Kidney glomerular epithelial cell (primary cell): ENCODE measurements at places on chromosomes 3 and 15.
A peak's percentile ranks its signal among the peaks of the same experiment; 100 is the strongest.

GRCh38 chr3:122668930-122669730 is 11.5 kb upstream of the PARP14 start:
- peak; percentile 49 for DNase-seq

DNA sequence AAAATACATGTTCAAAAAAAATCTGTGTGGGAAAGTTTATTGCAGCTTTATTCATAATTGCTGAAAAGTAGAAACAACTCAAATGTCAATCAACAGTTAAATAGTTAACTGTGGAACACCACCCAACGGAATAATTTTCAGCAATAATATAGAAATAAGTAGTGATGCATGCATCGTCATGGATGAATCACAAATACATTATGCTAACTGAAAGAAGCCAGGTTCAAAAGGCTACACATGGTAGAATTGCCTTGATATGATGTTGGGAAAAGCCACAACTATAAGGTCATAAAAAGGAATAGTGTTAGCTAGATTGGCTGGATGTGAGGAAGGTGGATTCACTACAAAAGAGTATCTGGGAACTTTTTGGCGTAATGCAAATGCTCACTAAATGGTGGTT is 82.0 kb downstream of the GMNC start:
- DNase-seq = no peak

GRCh38 chr3:17119201-17120072 is 234.7 kb downstream of the PLCL2 start:
- no peak for DNase-seq

DNA sequence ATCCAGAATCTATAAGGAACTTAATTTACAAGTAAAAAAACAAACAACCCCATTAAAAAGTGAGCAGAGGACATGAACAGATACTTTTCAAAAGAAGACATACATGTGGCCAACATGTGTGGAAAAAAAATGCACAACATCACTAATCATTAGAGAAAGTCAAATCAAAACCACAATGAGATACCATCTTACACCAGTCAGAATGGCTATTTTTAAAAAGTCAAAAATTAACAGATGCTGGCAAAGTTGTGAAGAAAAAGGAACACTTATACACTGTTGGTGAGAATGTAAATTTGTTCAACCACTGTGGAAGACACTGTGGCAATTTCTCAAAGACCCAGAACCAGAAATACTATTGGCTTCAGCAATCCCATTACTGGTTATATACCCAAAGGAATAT is 830.0 kb upstream of the ALCAM start:
- no peak for DNase-seq

DNA sequence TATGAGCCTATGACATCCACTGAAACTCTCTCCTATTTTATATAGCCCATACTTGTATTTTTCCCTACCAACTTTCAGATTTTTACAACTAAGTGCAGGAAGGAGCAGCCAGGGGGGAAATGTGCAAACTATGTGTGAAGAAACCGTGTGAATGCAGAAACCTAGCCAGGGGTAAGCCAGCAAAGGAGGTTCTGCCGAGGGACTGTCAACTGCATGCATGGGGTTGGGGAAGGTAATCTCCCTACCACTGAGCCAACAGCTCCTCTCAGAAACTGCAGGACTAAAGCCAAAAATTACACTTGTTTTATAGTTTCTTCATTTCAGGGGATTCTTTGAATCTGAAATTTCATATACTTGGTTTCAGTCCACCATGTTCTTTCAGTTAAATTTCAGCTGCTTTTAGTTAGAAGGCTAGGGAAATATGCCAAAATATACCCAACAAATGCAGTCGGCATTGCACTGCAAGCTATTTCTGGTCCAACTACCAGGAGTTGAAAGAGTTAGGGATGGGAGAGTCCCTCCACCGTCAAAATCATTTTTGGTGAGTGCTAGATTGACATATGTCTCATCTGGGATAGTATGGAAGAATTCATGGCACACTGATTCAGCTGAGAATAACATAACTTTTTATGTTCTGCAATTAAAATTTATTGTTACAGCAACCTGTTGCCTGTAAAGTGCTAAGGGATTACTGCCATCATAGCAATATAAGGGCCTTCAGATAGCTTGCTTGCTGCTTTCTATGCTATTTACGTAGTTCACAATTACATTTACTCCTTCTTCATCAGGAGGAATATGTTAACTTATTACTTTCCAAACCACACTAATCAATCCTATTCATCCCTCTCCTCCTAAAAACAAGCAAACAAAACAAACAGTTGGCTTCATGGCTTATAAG is 904.2 kb downstream of the ROBO1 start:
- DNase-seq = no peak

GRCh38 chr3:139534992-139535879 is 4.3 kb downstream of the RBP1 start:
- peak; percentile 30 for DNase-seq

- no peak for DNase-seq
Observed at GRCh38 chr3:41141433-41142167, 57.7 kb upstream of the CTNNB1 start.

- no peak for DNase-seq
Observed at GRCh38 chr15:60682115-60682514, 203.2 kb upstream of the ICE2 start.

- DNase-seq = peak; percentile 95
Observed at GRCh38 chr3:45981346-45982074, 14.1 kb downstream of the FYCO1 start.

GRCh38 chr3:8519156-8519555 is 17.5 kb downstream of the LMCD1 start:
- DNase-seq = no peak

DNA sequence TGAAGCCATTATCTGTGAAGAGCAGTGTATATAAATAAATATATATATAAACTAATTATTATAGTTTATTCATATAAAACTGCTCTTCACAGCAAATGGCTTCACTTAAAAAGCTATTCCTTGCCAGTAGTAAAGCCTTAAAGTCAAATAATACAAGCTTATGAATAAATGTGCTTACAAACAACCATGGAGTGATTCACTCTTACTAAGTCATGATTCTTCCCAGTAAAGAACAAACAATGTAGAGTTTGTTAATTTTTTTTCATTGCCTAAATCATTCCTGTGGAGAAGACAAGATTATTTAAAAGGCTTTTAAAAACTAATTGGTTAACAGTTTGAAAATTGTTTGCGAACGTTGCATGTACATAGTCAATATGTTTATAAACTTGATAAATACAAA is 140.7 kb downstream of the PLCH1 start:
- DNase-seq = no peak

DNA sequence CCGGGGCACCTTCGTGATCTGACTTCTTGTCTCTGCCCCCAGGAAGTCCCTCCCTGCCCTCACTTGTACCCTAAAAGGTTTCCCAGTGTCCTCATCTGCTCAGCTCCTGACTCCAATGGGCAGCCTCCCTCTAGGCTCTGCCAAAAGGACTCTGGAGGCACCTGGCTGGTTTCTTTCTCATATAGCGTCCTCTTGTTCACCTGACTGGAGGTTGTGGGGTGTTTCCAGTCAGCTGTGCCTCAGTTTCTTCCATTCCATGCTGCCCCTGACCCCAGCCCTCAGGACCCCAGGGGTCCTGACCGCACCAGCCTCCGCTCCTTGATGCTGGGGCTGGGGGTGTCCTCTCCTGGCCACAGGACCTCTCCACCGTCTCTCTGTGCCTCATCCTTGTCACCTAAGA is 2.5 kb downstream of the PRR23E start:
- no peak for DNase-seq

DNA sequence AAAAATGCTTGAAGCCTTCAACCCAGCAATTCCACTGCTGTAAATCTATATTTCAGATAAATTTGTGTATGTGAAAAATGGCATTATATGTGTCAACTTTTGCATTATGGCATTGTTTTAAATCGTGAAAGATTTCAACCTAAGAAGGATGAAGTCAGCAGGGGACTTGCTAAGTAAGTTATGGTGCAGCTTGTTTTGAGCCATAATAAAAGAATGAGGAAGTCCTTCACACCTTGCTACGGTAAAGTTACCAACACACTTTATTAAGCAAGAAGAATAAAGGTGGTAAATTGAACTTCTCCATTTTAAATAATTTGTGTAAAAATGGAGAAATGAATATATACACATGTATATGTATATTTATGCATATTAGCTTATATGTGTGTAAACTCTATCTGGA is 371.4 kb downstream of the ROBO2 start:
- no peak for DNase-seq

- peak; percentile 90 for DNase-seq
Observed at GRCh38 chr3:35664460-35664919, 25.2 kb downstream of the ARPP21 start.

GRCh38 chr15:96312641-96313335 is 17.7 kb upstream of the NR2F2 start:
- no peak for DNase-seq

GRCh38 chr15:51793521-51794305 is 35.7 kb upstream of the TMOD3 start:
- DNase-seq = no peak

- DNase-seq = peak; percentile 68
Observed at GRCh38 chr3:106457281-106458180, 588.7 kb upstream of the CBLB start.

- no peak for DNase-seq
Observed at GRCh38 chr15:57506422-57506821, 85.3 kb upstream of the MYZAP start.

GRCh38 chr15:77822631-77823230 is 190.0 kb upstream of the LINGO1 start:
- DNase-seq = no peak

DNA sequence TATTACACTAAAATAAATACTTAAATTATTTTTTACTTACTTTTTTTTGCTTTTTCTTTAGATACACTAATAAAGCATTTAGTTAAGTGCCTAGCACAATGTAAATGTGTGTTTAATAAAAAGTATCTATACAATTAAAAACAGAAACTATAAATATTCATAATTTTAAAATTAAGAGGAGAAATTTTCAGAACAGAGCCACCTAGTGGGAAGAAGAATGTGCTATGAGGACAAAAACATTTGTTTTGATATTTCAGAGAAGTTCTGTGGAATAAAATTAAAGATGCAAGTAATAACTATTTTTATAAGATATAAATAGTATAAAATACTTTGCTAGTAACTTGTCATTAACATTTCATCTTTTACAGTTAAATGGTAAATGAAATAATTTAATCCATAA is 33.6 kb upstream of the PLSCR5 start:
- DNase-seq = peak; percentile 25

- no peak for DNase-seq
Observed at GRCh38 chr3:100775669-100776068, 66.4 kb downstream of the TFG start.

- DNase-seq = no peak
Observed at GRCh38 chr15:97691078-97691477, 269.4 kb upstream of the ARRDC4 start.

DNA sequence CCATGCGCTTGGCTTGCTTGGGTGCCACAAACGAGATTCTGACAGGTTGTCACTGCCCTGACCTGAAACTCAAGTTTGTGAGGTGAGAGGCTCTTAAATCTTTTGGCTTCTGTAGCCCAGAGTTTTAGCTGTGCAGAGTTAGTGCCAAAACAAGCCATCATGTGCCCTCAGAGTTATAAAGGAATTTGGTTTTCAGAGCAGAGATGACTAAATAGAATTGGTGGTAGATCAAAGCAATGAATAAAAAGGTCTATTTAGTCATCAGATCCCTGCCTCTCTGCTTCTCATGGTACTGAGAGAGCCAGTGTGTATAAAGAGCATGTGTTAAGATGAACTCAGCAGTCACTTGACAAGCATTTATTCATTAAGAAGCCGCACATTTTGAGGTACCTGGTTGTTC is 207.5 kb upstream of the DPH6 start:
- peak; percentile 32 for DNase-seq

DNA sequence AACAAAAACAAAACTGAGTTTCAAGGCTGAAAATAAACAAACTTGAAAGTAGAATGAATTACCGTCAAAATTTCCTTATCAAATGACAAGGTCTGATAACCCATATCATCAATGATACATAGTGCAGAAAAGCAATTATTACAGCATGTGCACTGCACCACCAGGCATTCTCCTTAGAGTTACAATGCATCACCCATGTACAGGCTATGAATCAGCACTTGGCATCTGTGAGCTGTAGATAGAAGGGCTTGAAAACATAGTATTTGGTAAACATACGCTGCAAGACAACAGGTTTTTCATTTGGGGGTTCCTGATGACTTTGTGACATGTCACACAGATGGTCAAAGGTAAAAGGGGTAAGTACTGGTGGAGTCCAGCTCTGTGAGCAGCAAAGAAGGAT is 265.1 kb downstream of the CTNNB1 start:
- no peak for DNase-seq

- DNase-seq = peak; percentile 69
Observed at GRCh38 chr3:190883973-190884832, 21.7 kb upstream of the GMNC start.

DNA sequence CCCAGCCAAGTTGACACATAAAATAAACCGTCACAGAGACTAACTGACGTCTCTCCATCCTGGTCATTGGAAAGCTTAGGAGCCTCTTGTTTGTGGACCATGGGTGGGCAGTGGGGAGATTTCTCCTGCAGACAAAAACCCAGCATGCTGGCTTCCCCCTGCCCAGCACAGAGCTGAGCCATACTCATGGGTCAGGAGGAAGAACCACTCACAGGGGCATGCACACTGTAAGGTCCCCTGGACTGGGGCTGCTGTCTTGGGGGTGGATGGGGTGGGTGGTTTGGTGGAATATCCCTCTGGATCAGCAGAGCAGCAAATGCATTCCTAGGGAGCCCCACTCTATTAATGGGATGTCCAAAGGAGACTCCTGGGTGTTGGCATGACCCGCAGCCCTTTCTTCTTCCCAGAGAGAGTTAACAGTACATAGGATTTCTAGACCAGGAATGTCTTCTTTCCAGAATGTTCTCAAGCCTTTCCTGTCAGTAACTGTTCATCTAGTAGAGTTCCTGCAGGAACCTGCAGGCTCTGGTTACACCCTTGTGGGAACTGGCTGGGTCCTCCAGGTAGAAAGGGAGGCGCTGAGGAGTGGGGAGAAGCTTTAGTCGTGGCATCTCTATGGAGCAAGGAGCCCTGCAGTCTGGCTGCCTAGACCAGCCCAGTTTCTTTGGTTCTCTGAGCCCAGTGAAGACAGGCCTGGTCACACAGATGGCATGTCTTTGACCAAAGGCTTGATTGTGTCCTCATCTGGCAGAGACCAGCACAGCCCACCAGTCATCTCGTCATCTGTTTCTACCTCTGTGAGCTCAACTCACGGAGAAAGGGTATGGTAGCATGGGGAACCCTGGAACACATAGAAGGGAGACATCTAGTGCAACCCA is 73.4 kb upstream of the PRR23C start:
- DNase-seq = no peak

GRCh38 chr3:32841867-32842470 is 24.2 kb downstream of the TRIM71 start:
- no peak for DNase-seq

DNA sequence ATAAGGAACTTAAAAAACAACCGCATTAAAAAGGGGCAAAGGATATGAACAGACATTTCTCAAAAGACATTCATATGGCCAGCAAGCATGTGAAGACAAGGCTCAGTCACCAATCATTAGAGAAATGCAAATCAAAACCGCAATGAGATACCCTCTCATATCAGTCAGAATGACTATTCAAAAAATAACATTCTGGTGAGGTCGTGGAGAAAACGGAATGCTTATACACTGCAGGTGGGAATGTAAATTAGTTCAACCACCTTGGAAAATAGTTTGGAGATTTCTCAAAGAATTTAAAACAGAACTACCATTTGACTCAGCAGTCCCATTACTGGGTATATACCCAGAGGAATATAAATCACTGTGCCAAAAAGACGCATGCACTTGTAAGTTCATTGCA is 496.6 kb upstream of the SGO1 start:
- DNase-seq = no peak
